ENCODE measurements at places on chromosomes 5 and 9.

DNA sequence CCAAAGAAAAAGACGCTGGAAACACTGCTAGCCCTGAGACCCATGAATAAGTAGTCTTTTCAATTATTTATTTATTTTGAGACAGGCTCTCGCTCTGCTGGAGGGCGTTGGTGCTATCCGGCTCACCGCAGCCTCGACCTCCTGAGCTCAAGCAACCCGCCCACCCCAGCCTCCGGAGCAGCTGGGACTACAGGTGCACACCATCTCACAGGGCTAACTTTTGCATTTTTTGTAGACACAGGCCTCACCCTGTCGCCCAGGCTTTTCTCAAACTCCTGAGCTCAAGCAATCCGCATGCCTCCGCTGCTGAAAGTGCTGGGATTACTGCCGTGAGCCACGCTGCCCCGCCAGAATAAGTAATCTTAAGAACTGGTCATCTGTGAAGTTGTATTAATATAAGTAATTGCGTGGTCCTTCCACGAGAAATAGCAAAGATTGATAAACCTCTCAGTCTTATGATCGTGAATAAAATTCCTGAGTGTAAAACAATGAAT is 1.6 kb downstream of the ANXA2R start:
- DNase-seq = no peak

DNA sequence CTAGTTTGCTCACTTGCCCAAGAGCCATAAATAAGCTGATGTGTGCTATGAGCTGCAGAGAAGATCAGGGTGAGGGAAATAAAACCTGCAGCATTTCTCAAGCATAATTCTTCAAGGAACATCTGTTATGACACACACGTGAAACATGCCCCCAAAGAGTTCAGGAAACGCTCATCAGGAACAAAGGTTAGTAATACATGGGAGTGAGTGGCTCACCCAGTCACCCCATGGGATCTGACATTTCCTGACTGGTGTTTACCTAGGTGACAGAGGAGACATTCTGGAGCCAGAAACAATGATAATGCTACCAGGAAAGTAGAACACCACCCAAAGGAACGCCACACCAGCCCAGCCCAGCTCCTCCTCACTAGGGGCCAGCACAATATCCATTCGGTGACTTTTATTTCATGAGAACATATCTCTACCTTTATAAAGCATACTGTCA is 66.0 kb downstream of the FRMD3 start:
- DNase-seq = no peak

GRCh38 chr9:135612981-135613910 is 26.1 kb downstream of the GLT6D1 start:
- DNase-seq = no peak

DNA sequence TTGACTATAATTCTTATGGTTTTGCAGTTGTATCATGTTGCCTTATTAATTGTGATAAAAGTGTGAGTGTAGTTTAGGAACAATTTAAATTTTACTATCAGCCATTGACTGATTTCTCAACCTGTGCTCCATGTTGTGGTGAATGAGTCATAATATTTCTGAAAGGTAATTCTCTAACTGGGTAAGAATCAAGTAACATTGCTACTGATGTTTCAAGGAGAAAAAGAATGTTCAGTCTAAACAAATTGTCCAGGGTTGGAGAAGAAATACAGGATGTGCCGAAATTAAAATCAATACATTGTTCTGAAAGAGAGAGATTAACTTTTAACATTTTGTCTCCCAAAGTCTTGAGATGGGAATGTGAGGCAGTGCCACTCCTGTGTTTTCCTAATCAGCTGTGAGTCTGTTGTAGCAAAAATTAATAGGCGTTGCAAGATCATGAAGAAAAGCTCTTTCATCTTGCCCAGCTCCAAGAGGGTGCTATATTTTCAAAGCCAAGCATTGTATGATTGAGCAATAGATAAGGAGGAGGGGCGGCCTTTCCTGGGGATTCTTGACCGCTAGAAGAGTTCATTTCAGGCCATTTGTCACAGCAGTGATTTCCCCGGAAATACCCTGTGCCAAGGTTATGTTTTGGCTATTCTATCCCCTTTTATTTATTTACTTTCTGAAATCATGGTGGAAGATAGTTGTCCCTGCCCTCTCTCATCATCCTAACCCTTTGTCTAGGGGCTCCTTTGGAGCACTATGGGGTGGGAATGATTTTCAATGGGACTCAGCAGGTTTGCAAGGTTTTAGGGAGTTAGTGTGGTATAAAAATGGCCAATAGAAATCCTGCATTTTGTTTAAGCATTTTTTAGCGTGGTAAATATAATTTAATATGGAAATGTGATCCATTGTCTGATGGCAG is 151.6 kb downstream of the FOCAD start:
- DNase-seq = no peak

- DNase-seq = no peak
Observed at GRCh38 chr5:176637556-176637955, 7.1 kb downstream of the EIF4E1B start.

- no peak for DNase-seq
Observed at GRCh38 chr5:87661784-87662566, 249.2 kb upstream of the CCNH start.

GRCh38 chr5:72472666-72473422 is 34.4 kb downstream of the ZNF366 start:
- no peak for DNase-seq

- DNase-seq = no peak
Observed at GRCh38 chr5:59115345-59115744, 532.5 kb downstream of the RAB3C start.

DNA sequence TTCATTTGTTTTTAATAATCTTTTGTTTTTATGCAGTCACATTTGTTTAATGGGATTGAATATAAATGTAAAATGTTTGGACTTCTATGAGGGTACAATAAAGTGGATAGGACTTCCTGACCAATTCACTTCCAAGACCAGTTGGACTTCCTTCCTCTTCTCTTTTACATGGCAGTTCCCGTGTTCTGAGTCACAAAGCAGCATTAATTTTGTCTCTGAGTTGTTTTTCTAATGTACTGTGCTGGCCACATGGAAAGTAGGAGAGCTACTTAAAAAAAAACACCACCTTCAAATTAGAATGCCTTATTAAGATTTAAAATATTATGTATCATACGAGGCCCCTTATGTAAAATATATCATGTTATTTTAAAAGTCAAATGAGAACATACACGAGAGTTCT is 87.3 kb downstream of the CCDC171 start:
- no peak for DNase-seq

DNA sequence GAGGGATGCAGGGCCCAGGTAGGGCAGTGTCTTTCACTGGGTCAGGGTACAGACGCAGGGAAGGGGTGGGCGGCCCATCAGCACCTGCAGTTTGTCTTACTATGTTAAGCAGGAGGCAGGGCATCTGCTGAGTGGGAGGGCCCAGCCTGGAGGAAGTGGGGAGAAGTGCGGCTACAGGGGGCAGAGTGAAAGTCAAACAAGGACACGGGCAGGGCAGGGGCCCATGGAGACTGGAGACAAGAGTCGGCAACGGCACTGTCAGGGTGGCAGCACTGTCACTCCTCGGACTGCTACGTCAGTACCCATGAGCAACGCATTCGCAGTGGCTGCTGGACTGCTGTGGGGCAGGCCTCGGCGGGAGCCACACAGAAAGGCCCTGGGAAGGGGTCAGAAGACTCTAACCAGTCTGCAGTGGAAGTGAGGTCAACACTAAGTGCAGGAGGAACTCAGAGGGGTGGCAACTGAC is 19.7 kb downstream of the CAMSAP1 start:
- no peak for DNase-seq

DNA sequence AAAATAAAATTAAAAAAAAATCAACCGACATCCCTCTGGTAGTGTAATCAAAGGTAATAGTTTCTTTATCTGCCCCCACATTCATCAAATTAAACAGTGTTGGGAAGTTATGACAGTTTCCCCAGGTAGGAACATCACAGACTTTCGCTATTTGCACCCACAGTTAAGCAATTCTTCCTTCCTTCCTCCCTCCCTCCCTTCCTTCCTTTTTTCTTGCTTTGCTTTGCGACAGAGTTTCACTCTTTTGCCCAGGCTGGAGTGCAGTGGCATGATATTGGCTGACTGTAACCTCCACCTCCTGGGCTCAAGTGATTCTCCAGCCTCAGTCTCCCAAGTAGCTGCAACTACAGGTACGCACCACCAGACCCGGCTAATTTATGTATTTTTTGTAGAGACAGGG is 10.8 kb upstream of the BICD2 start:
- no peak for DNase-seq

GRCh38 chr9:15697446-15697851 is 144.6 kb downstream of the CCDC171 start:
- DNase-seq = no peak

DNA sequence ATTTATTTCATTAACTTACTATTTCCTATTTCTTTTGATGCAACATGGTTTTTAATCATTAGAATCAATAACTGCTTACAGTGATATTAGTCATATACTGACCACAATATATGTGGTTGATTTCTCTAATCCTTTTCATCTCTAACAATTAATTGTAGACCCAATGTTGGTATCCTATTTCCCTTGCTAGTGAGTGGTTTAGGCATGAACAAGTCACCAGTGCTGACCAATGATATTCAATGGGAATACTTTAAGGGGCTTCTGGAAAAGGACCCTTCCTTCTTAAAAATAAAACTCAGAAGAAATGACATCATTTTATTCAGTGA is 672.4 kb upstream of the GRAMD2B start:
- DNase-seq = no peak

GRCh38 chr5:6582507-6583048 is 50.3 kb downstream of the NSUN2 start:
- DNase-seq = no peak

DNA sequence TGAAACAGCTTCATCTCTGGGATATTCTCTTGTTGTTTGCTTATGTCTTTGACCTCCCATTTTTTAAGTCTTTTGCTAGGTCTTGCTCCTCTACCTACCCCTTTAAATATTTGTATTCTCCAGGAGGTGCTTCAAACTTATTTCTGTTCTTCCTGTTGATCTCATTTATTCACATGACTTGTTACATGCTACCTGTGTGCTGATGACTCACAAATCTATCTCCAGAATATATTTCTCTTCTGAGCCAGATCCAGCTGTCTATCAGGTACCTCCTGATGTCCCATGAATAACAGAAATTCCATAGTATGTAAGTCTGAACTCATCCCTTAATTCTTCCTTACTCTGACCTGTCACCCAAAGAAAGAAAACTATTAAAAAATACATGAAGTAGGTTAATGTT is 11.0 kb downstream of the NIPBL start:
- no peak for DNase-seq

GRCh38 chr5:68428231-68428811 is 212.8 kb downstream of the PIK3R1 start:
- no peak for DNase-seq

GRCh38 chr9:126383406-126384046 is 56.9 kb downstream of the MVB12B start:
- no peak for DNase-seq

GRCh38 chr9:21985964-21986667 is 8.1 kb downstream of the CDKN2A start:
- no peak for DNase-seq

DNA sequence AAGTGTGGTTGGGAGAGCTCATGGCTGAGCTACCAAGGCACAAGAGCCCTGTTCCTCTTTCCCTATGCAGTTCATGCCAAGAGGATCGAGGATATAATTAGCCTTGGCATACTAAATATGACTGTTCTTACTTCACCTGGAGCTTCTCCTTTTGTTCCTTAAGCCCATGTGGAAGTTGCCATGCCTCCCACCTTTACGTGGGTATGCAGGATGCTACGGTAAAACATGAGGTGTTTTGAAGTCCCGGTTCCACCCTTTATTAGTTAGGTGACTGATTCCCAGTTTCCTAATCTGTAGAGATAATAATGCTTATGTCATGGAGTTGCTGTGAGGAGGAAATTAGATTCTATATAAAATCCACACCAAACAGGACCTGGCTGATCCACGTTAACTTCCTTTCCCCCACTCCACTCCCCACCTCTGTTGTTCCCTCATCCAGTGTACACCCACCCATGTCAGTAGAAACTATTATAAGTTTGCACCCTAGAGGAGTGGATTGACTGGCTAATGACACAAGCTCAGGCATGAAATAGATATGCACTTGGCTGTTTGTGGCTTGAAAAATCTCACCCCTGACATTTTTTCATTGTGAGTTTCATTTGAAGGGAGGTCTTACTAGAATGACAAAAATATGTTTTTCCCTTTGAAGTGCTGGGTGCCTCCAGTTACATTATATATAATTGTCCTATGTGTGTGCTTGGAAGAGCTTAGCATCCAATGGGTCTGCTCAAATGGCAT is 36.8 kb upstream of the SHOC1 start:
- no peak for DNase-seq

GRCh38 chr5:20213803-20214202 is 225.8 kb upstream of the CDH18 start:
- DNase-seq = no peak

GRCh38 chr5:44933686-44934085 is 124.9 kb downstream of the MRPS30 start:
- no peak for DNase-seq

DNA sequence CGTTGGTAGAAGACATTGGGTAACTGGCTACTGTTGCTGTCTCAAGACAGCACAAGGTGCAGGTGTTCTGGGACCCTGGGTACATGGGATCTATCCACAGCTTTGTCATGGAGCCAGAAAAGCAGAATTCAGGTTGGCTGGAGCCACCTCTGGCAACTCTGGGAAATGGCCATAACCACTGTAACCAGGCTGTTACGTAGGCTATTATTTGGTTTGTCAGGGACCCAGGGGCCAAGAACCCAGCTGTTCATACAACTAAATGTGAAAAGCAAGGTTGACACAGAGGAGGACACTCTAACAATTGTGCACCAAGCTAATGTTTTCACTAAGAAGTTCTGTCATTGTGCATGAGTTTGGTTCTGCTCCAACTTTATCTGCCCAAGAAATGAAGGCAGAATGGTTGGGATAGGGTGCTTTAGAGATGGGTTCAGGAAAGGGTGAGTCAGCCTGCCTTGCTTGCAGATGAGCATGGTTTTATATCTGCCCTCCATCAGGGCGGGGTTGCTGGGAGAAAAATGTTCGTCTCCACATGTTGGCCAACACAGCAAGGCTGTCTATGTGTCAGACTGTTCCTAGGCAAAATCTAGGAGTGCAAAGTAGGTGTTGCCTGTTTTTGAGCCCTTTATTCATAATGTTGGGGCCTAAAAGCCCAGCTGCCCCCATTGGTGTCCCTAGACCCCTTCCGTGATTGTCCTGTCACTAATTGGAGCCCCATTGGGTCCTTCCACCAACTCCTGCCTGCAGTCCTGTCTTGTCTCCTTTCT is 131.3 kb upstream of the DAP start:
- no peak for DNase-seq

DNA sequence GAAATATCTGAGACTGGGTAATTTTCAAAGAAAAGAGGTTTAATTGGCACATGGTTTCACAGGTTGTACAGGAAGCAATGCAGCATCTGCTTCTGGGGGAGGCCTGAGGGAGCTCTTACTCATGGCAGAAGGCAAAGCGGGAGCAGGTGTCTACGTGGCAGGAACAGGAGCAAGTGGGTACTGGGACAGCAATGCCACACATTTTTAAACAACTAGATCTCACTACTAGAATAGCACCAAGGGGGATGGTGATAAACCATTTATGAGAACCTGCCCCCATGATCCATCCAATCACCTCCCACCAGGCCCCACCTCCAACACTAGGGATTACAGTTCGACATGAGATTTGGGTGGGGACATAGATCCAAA is 47.6 kb upstream of the HOMER1 start:
- DNase-seq = no peak

- no peak for DNase-seq
Observed at GRCh38 chr5:157326440-157327005, 60.6 kb downstream of the CYFIP2 start.

All from LNCaP clone FGC (cell line).